Fibroblast of lung (primary cell): ENCODE measurements at places on chromosomes 16 and 17. TPM values are rescaled to one million over a fixed set of nuclear protein-coding genes. Genes with fewer than 3 reads are reported as not detected.

The CETP gene
- total RNA-seq, result not detected in 2 replicates

The ZG16 gene
- not detected in 2 replicates for total RNA-seq

The FAHD1 gene
- total RNA-seq, result 66.0 and 78.3 TPM in 2 replicates

The COX6A2 gene
- total RNA-seq, result not detected in 2 replicates

The SULT1A2 gene
- total RNA-seq, result 0.17 and 0.26 TPM in 2 replicates

The MRC2 gene
- 164 and 246 TPM in 2 replicates for total RNA-seq

The CCL17 gene
- not detected in 2 replicates for total RNA-seq

The CRHR1 gene
- not detected in 2 replicates for total RNA-seq

The ZNF287 gene
- total RNA-seq, result 5.4 and 6.6 TPM in 2 replicates

The CPHXL2 gene
- not detected in 2 replicates for total RNA-seq

The OTOP2 gene
- not detected in 2 replicates for total RNA-seq

The CD7 gene
- total RNA-seq, result under 0.01 and 0.17 TPM in 2 replicates

The PRAC2 gene
- not detected in 2 replicates for total RNA-seq
